GM13977 (cell line): ENCODE measurements at places on chromosomes 3 and 15.

DNA sequence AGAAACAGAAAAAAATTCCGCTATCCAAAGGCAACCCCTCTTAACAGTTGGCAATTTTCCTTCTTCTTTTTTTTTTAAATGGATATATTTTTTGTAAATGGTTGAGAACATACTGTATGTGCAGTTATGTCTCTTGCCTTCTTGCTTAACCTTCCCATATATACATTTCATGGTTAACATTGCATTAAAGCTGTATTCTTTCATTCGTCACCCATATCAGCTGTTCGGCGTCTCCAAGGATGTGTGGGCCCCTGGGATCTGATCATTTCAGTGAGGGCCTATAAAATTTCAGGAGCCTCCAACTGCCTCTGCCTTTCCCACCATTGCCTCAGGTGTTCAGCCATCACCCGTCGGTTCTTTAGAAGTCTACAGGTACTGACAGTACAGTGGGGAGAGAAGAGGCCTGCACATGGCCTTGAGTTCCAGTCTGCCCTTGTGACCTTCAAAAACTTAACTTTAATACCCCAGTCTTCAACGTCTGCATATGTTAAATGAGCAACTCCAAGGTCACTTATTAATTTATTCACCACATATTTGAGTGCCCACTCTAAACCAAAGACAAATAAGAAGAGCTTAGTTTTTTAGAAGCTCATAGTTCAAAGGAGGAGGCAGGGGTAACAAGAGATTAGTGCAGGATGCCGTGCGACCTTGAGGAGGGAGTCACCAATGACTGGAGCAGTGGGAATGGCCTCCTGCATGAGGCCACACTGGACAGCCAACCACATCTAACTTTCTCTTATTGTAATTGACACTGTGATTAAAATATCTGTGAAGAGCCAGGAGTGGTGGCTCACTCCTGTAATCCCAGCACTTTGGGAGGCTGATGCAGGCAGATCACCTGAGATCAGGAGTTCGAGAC is 6.9 kb downstream of the ST6GAL1 start:
- DNase-seq: no peak

DNA sequence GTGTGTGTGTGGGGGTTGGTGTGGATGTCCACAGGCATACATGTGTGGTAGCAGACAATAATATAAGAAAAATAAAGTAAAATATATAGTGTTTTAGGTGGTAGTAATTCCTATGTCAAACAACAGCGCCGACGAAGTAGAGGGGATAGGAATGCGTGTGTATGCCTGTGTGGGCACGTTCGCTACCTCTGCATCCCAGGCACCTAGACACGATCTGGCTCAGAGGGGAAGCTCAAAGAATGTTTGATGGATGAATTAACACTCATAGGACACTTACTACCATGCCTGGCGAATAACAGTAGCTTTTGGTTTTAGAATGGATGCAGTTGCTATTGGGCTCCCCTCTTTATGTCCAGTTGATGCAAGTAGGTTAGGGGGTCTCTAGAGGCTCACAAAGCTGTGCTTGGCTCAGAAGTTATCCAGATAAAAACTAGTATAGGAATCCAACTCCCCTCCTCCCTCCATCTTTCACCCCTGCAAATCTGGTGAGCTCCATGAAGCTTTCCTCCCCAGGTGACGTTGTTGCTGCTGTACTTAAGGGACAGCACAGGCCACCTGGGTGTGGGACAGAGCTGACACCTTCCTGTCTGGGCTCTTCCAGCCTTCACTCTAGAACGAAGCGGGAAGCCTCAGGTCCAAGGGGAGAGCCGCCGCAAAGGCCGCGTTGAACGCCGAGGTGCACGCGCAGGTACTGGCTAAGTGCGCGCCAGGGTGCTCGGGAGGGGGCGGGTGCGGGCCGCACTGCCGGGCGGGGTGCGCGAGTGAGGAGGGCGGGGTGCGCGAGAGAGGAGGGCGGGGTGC is 192.6 kb upstream of the LYSMD4 start:
- peak; percentile 66 for DNase-seq

GRCh38 chr15:85128621-85129020 is 147.0 kb downstream of the PDE8A start:
- no peak for DNase-seq

DNA sequence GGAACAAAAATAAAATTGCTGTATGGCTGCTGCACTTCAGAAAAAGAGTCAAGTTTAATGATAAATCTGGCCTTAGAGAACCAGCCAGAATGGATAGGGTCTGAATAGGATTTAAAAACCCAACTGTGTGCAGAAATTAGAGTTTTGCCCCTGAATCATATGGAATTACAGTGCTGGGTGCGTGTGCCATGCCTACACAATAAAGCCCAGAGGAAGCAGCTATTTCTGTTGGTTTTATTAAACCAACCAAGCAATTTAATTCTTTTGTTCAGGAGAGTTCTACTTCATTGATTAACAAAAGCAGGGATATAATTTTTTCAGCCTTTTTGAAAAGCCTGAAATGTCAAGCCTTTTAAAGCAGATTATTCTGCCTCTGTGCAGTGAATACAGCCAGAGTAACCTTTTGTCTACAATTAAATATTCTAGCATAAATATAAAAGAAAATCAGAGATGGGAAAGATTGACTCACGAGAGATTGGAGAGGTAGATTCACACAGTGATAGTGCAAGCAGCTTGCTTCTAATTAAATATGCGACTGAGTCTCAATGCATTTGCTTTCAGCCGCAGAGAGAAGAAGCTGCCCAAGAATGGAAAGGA is 66.7 kb upstream of the DNAJC19 start:
- no peak for DNase-seq

- DNase-seq: no peak
These were observed 241.1 kb downstream of the ZNF385D start for GRCh38 chr3:21509731-21510470.

GRCh38 chr15:56351353-56351752 is 13.9 kb upstream of the TEX9 start:
- no peak for DNase-seq
